ENCODE measurements at places on chromosomes 6 and 20.

GRCh38 chr6:169092375-169092774 lies 161.3 kb downstream of the THBS2 start:
- no peak for DNase-seq

GRCh38 chr6:10954590-10955010 lies 67.7 kb downstream of the SYCP2L start:
- peak; percentile 72 for DNase-seq

DNA sequence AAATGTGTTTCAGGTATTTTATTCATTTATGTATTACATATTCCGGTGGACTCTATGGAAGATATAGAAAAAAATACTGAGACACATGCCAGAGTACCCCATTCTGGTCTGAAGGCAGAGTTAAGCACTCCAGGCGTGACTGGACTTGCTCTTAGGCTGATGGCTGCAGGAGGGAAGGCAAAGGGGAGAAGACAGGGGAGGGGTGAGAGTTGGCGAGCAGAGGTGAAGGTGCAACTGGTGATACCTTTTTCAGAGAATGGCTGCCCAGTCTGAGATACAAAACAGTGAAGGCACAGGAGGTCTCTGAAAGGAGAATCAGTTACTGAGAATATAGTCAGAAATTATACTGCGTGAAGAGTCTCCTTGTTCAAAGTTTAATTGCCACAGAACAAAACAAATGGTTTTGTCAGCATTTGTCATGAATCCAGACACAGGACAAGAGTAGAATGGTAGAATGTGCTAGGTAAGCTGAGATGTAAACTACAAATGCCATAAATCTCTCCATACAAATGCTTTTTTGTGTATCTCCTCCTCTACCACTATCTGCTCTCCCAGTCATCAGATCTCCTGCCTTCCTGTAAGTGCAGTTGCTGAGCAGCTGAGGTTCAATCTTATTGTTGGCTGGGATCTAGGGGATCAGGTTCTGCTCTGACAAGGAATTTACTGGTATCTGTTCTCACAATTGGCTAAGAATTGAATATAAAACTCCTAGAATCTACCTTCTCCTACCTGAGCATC lies 104.2 kb upstream of the DST start:
- no peak for DNase-seq

DNA sequence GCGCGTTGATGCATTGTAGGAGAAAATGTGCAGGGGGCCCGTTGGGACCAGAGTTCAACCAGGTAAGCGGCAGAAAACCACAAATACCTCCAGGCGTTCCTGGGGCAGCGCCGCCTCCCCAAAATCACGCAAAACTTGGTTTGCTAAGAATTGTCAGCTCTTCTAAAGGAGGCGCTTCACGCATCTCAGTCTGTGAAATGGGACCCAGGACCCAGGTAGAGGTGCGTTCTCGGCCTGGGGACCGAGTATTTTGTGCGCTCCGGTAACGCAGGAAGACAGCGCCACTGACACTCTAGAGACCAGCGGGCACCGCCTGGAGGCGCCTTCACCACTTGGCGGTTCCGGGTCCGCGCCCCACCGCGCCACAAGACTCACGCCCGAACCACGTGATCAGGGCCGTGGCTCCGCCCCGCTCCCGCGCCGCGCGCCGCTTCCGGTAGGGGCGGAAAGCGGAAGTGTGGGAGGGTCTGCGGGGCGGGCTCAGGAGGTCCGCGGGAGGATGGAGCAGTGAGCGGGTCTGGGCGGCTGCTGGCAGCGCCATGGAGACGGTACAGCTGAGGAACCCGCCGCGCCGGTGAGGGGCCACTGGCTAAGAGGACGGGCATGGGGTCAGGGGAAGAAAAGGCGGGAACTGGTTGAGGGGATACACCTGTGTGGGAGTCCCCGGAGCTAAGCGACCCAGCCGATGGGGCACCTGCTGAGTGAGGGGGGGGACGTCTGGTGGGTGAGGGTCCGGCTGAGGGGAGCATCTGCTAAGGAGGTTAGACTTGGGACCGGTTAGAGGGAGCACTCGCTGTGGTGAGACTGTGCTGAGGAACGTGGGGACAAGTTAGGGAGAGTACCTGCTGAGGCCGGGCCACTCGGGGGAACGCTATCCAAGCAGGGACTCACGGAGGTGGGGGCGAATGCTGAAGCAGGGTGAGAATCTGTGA lies at the start of gene STK4:
STK4 (plus strand) TSS at position 483 of the 932 bp plus-strand sequence; CDS start at position 540, 57 bp downstream.
- DNase-seq, result peak; percentile 95

- DNase-seq, result no peak
Measured at GRCh38 chr20:2804041-2804828, 3.8 kb upstream of the CPXM1 start.

DNA sequence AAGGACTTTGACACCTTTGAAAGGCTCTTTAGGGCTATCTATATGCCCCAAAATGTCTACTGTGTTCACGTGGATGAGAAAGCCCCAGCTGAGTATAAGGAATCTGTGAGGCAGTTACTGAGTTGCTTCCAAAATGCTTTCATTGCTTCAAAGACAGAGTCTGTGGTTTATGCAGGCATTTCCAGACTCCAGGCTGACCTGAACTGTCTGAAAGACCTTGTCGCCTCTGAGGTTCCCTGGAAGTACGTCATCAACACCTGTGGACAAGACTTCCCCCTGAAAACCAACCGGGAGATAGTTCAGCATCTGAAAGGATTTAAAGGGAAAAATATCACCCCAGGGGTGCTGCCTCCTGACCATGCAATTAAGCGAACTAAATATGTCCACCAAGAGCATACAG lies 65.2 kb downstream of the GCNT2 start:
- no peak for DNase-seq

DNA sequence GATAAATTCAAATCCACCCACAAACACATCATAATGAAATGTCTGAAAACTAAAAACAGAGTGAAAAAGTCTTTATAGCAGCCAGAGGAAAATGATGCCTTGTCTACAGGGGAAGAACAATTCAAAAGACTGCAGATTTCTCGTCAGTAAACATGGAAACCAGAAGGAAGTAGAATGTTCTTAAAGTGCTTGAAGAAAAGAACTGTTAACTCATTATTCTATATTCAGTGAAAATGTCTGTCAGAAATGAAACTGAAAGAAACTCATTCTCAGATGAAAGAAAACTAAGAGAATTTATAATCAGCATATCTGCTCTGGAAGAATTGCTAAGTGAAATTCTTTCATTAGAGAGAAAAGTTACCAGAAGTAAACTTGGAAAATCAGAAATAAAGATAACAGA lies 416.1 kb downstream of the TBC1D32 start:
- no peak for DNase-seq

GRCh38 chr6:157385482-157385881 lies 4.5 kb downstream of the ZDHHC14 start:
- no peak for DNase-seq

- DNase-seq, result no peak
Measured at GRCh38 chr6:159759645-159760044, 2.2 kb upstream of the ACAT2 start.

DNA sequence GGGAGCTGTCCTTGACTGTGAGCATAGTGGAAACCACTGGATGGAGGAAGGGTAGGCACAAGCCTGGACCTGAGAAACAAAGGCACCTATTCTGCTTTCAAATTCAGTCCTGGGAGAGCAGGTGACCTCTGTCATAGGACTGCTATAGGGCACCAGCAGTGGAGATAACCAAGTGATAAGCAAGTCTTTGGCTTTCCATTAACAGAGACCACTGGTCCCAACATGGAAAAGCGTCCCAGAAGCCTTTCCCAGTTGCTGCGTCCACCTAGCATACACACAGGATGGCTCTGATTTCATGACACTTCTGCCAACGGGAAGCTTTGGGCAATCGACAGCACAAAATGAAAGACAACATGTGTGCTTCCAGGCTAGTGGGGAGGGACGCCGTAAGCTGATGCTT lies 8.9 kb downstream of the SLC22A3 start:
- DNase-seq, result no peak

DNA sequence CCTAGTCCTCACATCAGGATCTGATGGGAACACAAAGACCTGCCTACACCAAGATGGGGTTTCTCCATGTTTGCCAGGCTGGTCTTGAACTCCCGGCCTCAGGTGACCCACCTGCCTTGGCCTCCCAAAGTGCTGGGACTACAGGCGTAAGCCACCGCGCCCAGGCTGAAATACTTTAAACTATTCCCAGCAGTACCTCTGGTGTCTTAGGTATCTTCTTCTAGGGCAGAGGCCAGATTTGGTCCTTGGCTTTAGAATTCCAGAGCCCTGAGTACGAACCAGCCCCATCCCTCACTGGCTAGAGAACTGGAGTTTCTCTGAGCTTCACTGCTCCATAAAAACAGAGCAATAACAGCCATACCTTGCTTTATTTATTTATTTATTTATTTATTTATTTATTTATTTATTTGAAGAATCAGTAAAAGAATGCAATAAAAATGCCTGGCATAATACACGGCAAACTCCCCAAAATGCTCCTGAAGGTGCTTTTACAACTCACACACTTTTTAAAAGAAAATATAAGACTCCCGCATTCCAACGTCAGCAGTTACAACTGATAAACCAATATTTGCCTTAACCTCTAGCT lies 312.1 kb downstream of the TFAP2C start:
- no peak for DNase-seq

GRCh38 chr20:56584916-56585315 lies 44.2 kb upstream of the TFAP2C start:
- no peak for DNase-seq

- no peak for DNase-seq
Measured at GRCh38 chr20:43137160-43137559, 52.5 kb downstream of the PTPRT start.

GRCh38 chr20:5374171-5374570 lies 57.4 kb upstream of the PROKR2 start:
- no peak for DNase-seq

GRCh38 chr6:125142618-125143017 lies 11.0 kb upstream of the TPD52L1 start:
- DNase-seq, result no peak

DNA sequence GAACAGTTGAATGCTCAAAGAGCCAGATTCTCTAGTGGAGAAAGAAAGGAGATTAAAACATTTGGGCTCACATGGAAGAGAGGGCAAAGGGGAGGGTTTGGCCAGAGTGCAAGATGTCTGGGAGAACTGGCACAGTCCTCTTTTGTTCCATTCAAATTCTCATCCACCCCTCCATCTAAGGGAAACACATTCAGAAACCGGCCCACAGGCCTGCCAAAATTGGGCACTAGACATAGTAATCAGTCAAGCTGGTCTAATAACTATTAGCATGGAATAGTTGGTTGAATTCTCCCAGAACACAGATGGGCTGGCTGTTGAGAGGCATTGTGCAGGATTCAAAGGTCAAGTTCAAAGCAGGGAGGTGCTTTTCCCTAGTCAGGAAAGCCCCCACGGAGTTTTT lies 341.4 kb upstream of the IRAK1BP1 start:
- no peak for DNase-seq

GRCh38 chr6:158808941-158809678 lies 10.1 kb downstream of the EZR start:
- DNase-seq, result no peak

DNA sequence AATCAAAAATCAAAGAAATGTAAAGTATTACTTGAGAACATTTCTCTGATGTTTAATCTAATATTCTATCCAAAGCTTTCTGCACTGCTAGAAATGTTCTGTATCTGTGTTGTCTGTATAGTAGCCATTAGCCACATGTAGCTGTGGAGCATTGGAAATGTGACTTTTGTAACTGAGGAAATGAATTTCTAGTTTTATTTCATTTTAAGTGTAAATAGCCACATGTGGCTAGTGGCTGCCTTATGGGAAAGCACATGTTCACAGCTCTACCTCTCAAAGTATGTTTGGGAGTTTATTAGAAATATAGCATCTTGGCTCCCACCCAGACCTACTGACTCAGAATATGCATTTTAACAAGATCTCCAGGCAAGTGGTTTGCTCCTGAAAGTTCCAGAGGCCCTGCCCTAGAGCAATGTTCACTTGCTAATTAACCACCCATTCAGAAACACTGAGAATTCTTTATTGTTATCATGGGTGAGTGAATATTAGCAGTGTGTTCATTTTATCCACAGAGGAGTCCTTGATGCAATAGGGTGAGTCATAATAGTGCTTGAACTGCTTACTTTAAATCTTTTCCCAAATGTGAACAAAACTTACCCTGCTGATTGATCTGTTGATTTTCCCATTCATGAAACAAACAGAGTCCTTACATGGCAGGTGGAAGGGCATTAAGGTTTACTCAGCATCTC lies 282.7 kb downstream of the PLCB1 start:
- no peak for DNase-seq

- peak; percentile 15 for DNase-seq
Measured at GRCh38 chr6:156984178-156984738, 207.1 kb downstream of the ARID1B start.

DNA sequence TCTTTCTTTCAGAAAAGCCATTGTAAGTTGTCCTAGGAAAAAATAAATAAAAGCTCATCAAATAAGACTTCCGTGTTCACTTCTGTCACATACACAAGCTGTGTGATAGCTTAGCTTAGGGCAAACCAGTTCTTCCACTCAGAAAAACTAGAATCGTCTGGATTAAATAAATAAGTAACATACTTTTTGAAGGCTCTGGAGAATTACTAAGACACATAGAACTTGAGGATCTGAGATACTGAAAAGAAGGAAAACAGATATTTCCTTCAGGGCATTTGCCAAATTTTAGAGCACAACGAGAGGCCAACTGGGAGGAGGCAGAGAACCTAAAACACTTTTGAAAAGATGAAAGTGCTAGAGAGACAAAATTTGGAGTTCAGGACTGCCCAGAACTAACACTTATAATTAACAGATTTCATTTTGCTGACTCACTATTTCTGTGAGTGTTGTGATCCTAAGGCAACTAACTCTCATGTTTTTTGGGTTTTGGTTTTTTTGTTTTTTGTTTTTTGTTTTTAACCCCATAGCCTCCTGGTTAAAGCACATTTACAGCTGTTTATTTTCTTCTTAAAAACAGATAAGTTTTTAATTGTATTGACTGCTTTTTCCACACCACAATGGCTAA lies 38.7 kb upstream of the THEMIS start:
- DNase-seq, result no peak

DNA sequence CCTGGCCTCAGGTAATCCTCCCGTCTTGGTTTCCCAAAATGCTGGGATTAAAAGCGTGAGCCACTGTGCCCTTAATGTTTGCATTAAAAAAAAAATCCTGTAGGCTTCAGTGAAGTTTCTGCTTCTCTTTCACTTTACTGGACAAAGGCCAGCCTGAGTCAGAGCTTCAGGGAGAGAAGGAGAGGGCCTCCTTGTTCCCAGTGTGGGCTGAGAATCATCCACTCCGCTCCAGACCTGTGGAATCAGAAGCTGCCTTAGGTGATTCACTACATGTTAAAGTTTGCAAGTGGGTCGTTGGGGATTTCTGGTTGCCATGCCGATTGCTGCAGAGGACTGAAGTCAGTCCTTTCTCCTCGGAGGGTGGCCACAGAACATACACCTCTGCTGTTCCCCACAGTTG lies 113.3 kb upstream of the EEF1E1 start:
- DNase-seq, result no peak

All from stimulated activated CD4-positive, alpha-beta T cell treated with anti-CD3 and anti-CD28 coated beads, Interleukin-4, amount 100 ng/mL, for 24 hours (primary cell).